ENCODE measurements at places on chromosomes 4 and X.

GRCh38 chr4:1336088-1336491 lies 10.9 kb upstream of the UVSSA start:
- DNase-seq = no peak

- DNase-seq = no peak
Observed at GRCh38 chr4:126718136-126718535, 914.6 kb upstream of the INTU start.

DNA sequence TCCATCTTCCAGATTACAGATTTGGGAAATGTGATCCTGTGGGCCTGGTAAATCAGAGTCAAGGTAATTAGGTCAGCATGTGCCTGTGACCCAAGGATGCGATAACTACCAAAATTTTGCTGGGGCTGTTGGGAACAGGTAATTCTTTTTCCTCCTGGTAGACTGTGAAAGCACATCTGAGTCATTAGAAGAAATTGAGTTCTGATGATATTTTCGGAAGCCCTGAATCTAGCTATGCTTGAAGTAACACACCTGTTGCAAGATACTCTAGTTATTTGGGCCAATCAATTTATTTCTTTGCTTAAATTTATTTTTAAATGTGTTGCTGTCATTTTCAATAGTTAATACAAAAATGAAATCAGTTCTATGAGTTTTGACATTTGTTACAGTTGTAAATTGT lies 903.6 kb downstream of the RPA4 start:
- no peak for DNase-seq

- DNase-seq = no peak
Observed at GRCh38 chr4:2647403-2648158, 108.6 kb downstream of the TNIP2 start.

DNA sequence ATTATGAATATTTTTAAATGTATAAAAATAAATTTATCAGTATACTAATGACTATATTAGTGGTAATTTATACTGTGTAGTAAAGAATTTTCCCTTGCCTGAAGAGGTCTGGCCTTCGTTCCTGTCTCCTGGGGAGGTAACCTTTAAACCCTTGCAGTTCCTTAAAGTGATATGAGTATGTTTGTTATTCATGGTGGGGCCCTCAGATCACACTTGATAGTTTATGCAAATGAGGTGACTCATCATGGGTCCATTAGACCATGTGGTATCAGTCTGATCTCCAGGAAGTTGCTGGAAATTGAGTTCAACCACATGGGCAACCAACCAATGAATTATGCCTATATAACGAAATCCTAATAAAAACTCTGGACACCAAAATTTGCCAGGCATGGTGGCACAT lies 904.1 kb downstream of the RPA4 start:
- DNase-seq = no peak

GRCh38 chr4:7830747-7831146 lies 108.9 kb downstream of the AFAP1 start:
- no peak for DNase-seq

All from AG09309 (cell line).